Left ventricle myocardium inferior (tissue), 1 donor: ENCODE measurements at places on chromosomes 6 and 20. TPM values are rescaled to one million over a fixed set of nuclear protein-coding genes. Genes with fewer than 3 reads are reported as not detected.

- DNase-seq: no peak
- H3K27ac ChIP-seq: no peak overlapping the region
- peak overlapping the region; percentile 59 for H3K4me3 ChIP-seq
- no peaks in the 10 kb centered on the region for H3K27me3 ChIP-seq
- H3K4me1 ChIP-seq: peaks cover 6% of the 10 kb centered on the region
Observed at GRCh38 chr6:87832025-87832825, 130.2 kb upstream of the AKIRIN2 start.

DNA sequence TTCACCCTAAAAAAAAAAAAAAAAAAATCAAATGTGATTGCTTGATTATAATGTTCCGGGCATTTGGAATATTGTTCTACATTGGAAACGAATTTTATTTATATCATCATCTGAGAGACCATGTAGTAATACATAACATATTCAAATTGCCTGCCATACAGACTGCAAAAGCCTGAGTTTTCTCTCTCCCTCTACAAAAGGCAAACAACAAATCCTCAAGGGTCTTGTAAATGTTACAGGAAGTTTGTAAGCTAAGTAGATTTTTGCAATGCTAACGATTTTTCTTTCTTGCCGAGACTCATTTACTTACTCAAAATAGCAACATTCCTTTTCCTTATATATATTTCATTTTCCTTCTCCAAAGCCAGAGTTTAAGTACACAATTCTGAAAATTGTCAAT lies 49.0 kb upstream of the HTR1E start:
- H3K4me3 ChIP-seq: no peak overlapping the region
- DNase-seq: no peak
- no peaks in the 10 kb centered on the region for H3K36me3 ChIP-seq
- H3K27me3 ChIP-seq: no peaks in the 10 kb centered on the region
- H3K4me1 ChIP-seq: no peaks in the 10 kb centered on the region

GRCh38 chr6:2810092-2810671 lies 31.5 kb downstream of the SERPINB1 start:
- H3K27ac ChIP-seq: no peak overlapping the region
- H3K4me1 ChIP-seq: peaks cover 32% of the 10 kb centered on the region
- H3K4me3 ChIP-seq: no peak overlapping the region
- DNase-seq: no peak
- no peaks in the 10 kb centered on the region for H3K27me3 ChIP-seq

DNA sequence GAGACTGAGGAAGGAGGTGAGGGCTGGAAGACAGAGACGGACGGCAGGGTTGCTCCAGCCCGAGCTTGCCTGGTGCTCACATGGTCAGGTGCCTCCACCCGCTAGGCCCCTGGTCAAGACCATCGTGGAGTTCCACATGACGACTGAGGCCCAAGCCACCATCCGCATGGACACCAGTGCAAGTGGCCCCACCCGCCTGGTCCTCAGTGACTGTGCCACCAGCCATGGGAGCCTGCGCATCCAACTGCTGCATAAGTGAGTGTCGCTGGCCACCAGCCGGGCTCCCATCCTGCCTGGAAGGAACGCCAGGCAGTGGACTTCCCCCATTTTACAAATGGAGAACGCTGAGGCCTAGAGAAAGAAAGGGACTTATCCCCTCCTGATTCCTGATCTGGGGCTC lies 7.8 kb downstream of the BPIFB1 start:
- H3K36me3 ChIP-seq: no peaks in the 10 kb centered on the region
- H3K27ac ChIP-seq: no peak overlapping the region
- peaks cover 78% of the 10 kb centered on the region for H3K27me3 ChIP-seq
- H3K4me3 ChIP-seq: no peak overlapping the region

DNA sequence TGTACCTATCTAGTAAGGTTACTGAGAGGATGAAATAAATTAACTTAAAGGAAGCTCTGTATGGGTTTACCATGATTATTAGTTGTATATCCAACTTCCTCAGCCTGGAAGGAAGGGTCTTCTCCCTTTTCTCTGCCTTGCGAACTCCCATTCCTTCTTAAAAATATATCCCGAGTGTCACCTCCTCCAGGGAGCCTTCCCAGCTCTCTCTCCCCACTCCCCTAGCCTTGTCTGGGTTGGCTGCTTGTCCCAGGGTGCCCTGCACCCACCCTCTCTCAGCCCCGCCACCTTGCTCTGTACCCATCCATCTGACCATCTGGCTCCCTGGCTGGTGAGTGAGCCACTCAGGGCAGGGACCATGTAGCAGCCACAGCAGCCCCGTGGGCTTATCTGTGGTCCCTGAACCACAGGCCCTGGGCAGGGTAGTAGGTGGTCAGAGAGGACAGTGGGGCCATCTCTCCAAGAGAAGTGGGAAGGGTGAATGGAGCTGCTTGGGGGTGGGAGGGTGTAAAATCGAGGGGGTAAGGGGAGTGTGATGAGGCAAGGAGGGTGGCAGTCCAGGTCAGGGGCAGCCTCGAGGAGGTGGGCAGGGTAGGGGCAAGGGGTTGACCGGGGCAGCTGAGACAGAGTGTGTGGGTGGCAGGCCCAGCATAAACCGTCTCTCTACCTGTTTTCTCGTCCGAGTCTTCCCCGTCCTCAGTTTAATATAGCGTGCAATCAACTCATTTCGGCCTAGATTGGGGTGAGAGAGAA lies 12.8 kb downstream of the TEAD3 start:
- no peaks in the 10 kb centered on the region for H3K27me3 ChIP-seq
- H3K27ac ChIP-seq: no peak overlapping the region
- H3K4me3 ChIP-seq: no peak overlapping the region
- H3K36me3 ChIP-seq: peaks cover 22% of the 10 kb centered on the region

DNA sequence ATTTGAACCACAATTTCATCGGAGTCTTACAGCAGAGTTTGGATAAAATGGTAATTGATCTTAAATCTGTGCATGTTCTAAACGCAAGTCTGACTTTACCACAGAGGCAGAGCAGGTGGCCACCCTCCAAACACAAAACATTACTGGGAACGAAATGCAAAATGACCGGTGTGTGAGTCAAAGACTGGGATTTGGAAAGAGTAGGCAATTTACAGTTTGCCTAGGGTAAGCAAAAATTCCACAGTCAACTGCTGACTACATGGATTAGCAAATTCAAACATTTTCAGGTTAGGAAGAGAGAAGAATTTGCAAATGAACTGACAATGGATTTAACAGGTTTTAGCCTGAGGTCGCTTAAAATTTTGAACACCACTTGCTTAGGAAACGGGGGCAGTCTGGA lies 444.4 kb downstream of the HDGFL1 start:
- H3K27me3 ChIP-seq: no peaks in the 10 kb centered on the region
- DNase-seq: no peak
- no peak overlapping the region for H3K27ac ChIP-seq
- H3K36me3 ChIP-seq: no peaks in the 10 kb centered on the region

GRCh38 chr20:38294076-38294591 lies 9.8 kb upstream of the BPI start:
- H3K36me3 ChIP-seq: no peaks in the 10 kb centered on the region
- peaks cover 9% of the 10 kb centered on the region for H3K4me1 ChIP-seq
- no peak overlapping the region for H3K27ac ChIP-seq
- H3K4me3 ChIP-seq: no peak overlapping the region
- H3K27me3 ChIP-seq: peaks cover 20% of the 10 kb centered on the region
- no peak for DNase-seq

GRCh38 chr6:140048202-140048790 lies 673.8 kb upstream of the CITED2 start:
- no peak overlapping the region for H3K4me3 ChIP-seq
- H3K36me3 ChIP-seq: no peaks in the 10 kb centered on the region
- no peaks in the 10 kb centered on the region for H3K27me3 ChIP-seq

- H3K4me1 ChIP-seq: no peaks in the 10 kb centered on the region
- no peak for DNase-seq
- H3K4me3 ChIP-seq: no peak overlapping the region
- H3K27me3 ChIP-seq: peaks cover 33% of the 10 kb centered on the region
- H3K36me3 ChIP-seq: no peaks in the 10 kb centered on the region
Observed at GRCh38 chr20:59559024-59559817, 45.1 kb upstream of the PHACTR3 start.

- no peak for DNase-seq
- no peak overlapping the region for H3K27ac ChIP-seq
- H3K4me1 ChIP-seq: no peaks in the 10 kb centered on the region
Observed at GRCh38 chr20:33242319-33243100, 6.7 kb downstream of the BPIFA1 start.

GRCh38 chr6:112481211-112481610 lies 134.1 kb downstream of the RFPL4B start:
- no peaks in the 10 kb centered on the region for H3K4me1 ChIP-seq
- no peak for DNase-seq

DNA sequence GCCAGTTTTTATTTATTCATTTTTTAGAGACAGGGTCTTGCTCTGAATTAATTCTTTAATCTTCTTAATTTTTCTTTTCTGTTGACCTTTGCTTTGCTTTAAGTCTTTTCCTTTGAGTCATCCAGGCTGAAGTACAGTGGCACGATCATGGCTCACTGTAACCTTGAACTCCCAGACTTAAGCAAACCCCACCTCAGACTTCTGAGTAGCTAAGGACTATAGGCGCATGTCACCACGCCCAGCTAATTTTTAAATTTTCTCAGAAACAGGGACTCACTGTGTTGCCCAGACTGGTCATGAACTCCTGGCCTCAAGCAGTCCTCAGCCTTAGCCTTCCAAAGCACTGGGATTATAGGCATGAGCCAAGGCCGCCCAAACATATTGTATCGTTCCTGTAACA lies 71.3 kb upstream of the GNRH2 start:
- no peak for DNase-seq
- no peak overlapping the region for H3K27ac ChIP-seq

RIPPLY2 gene
- not detected for total RNA-seq

RIPOR2 gene
- total RNA-seq: 3.1 TPM

WFDC2 gene
- total RNA-seq: not detected
